ENCODE measurements at places on chromosomes 7 and 10. TPM values are rescaled to one million over a fixed set of nuclear protein-coding genes. Genes with fewer than 3 reads are reported as not detected.

- DNase-seq = no peak
Measured at GRCh38 chr10:77530011-77530410, 107.6 kb downstream of the KCNMA1 start.

DNA sequence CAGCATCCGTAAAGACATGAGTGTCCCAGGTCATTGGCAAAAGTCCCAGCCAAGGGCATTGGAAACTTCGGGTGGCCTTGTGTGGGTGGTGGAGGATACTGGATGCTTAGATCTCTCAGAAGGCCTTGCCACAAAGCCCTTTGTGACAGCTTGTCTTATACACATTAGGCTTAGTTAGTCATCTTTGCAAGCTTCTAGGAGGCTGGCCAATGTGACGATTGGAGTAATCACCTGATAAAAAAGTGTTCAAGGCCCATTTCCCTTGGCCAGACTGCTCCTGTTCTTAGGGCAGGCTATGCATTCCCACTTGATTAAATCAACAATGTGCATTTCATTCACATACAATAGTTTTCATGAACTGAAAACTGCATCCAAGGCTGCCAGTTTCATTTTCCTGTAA, 26.9 kb downstream of the NPS start:
- no peak for DNase-seq

GRCh38 chr10:22597138-22597537, 117.2 kb downstream of the PIP4K2A start:
- DNase-seq = no peak

GRCh38 chr10:1400101-1401070, 336.9 kb downstream of the ADARB2 start:
- no peak for DNase-seq

GRCh38 chr10:83274088-83274487, 865.2 kb upstream of the GHITM start:
- DNase-seq = no peak

SFTPA1 gene
- polyA plus RNA-seq = not detected

DNA sequence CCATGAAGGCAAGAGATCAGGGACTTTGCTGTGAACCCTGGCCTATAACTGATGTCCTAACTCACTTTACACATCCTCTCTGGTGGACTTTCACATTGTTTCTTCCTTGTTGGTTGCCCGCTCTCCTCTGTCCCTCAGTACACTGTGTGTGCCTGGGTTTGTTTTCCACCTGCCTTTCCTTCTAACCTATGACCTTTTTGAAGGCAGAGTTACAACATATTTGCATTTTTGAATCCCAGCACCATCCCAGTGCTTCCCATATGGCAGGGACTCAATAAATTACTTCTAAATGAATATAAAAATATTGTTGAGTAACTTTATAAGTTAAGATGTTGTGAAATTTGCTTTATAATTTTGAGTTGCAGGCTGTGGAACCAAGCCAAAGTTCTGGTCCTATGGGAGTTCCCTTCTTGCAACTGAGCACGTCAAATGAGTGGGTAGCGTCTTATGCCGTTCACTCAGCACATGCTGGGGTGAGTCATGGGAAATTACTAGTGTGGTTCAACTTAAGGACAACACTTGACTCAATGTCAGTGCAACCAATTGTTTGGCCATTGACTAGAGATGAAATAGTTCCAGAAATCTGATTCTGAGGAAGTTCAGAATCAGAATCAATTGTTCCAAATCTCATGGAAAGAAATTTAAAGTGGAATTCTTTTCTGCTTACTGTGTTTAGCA, 250.9 kb downstream of the TWIST1 start:
- peak; percentile 100 for DNase-seq

OR6V1 gene
- not detected for polyA plus RNA-seq

- no peak for DNase-seq
Measured at GRCh38 chr10:49661140-49661856, 18.2 kb upstream of the C10orf53 start.

GRCh38 chr7:4017081-4017480, 665.0 kb upstream of the FOXK1 start:
- DNase-seq = no peak

GRCh38 chr10:5888843-5889623, 660 bp downstream of the ANKRD16 start:
- peak; percentile 66 for DNase-seq
